Smooth muscle cell of bladder (primary cell): ENCODE measurements at places on chromosomes 16 and 17. TPM values are rescaled to one million over a fixed set of nuclear protein-coding genes. Genes with fewer than 3 reads are reported as not detected.

The SLC9A5 gene
- total RNA-seq = 0.83 and 0.85 TPM in 2 replicates

The TUBB3 gene
- total RNA-seq = 128 and 149 TPM in 2 replicates

The CDK5R1 gene
- 0.28 and 0.55 TPM in 2 replicates for total RNA-seq

The CHST4 gene
- not detected in 2 replicates for total RNA-seq

The PRM1 gene
- not detected in 2 replicates for total RNA-seq

The COG1 gene
- total RNA-seq = 16.4 and 16.8 TPM in 2 replicates
